PC-9 (cell line): ENCODE measurements at places on chromosomes 12 and 14. TPM values are rescaled to one million over a fixed set of nuclear protein-coding genes. Genes with fewer than 3 reads are reported as not detected.

Gene BMP4
- 62.4 and 63.5 TPM in 2 replicates for total RNA-seq

Gene OR4K2
- not detected in 2 replicates for total RNA-seq

Gene MTA1
- 124 and 147 TPM in 2 replicates for total RNA-seq

Gene GPR162
- total RNA-seq: 2.4 and 3.8 TPM in 2 replicates

Gene EEA1
- 10.1 and 15.7 TPM in 2 replicates for total RNA-seq

DNA sequence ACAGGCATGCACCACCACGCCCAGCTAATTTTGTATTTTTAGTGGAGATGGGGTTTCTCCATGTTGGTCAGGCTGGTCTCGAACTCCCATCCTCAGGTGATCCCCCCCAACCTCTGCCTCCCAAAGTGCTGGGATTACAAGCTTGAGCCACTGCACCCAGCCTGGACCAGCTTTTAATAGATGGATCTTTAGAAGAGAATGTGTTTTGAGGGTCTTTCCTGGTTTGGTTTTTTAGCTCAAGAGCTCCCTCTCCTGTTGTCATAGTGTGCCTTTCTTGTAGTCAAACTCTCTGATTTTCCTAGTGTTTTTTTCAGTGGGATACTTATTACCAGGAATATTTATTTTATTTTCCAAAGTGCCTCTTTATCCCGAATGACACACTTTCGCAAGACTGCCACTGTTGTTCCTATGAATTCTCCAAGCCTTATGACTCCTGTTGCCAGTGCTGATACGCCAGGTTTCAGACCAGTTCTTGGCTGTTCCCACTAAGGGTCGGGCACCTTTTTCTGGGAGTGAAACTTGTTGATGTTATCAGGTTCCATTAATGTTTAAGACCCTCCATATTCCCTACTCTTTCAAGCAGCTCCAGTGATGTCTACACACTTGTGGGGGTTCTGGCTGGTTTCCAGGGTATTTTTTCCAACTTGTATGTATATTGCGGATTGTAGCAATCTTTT is 31.5 kb upstream of the LIMA1 start:
- H3K4me1 ChIP-seq: peaks cover 11% of the 10 kb centered on the region
- peak; percentile 17 for DNase-seq
- H3K27me3 ChIP-seq: no peaks in the 10 kb centered on the region
- no peak overlapping the region for H3K4me3 ChIP-seq
- H3K27ac ChIP-seq: no peak overlapping the region
- no peaks in the 10 kb centered on the region for H3K36me3 ChIP-seq

GRCh38 chr14:45721472-45721871 is 468.5 kb upstream of the MIS18BP1 start:
- no peak for DNase-seq
- H3K36me3 ChIP-seq: no peaks in the 10 kb centered on the region
- no peak overlapping the region for H3K27ac ChIP-seq
- H3K4me1 ChIP-seq: no peaks in the 10 kb centered on the region

DNA sequence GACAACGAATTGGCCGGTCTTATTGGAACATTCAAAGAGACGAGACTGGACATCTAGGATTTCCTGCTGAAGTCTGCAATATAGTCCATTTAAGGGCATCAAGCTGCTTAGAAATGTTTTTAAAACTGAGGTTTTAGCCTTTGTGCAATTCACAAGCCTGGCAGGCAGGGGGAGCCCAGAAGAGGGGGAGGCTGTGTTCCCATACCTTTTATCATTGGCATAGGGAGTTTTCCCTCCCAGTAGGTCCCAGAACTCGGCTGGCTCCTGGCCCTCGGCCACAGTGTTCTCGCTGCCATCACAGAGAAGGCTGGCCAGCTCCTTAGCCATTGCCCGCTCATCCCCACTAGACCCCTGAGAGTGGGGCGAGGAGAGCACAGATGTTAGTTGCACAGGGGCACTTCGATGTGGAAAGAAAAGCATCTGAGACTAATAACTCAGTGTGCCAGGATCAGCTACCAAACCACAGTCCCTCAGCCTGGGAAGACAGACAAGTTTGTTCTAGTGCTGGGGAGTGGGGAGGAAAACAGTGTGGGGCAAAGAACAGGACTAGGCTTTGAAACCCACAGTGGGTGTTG is 15.1 kb downstream of the AVIL start:
- no peak overlapping the region for H3K4me3 ChIP-seq
- H3K27ac ChIP-seq: no peak overlapping the region
- no peaks in the 10 kb centered on the region for H3K4me1 ChIP-seq
- DNase-seq: no peak
- no peaks in the 10 kb centered on the region for H3K27me3 ChIP-seq
- H3K36me3 ChIP-seq: no peaks in the 10 kb centered on the region

DNA sequence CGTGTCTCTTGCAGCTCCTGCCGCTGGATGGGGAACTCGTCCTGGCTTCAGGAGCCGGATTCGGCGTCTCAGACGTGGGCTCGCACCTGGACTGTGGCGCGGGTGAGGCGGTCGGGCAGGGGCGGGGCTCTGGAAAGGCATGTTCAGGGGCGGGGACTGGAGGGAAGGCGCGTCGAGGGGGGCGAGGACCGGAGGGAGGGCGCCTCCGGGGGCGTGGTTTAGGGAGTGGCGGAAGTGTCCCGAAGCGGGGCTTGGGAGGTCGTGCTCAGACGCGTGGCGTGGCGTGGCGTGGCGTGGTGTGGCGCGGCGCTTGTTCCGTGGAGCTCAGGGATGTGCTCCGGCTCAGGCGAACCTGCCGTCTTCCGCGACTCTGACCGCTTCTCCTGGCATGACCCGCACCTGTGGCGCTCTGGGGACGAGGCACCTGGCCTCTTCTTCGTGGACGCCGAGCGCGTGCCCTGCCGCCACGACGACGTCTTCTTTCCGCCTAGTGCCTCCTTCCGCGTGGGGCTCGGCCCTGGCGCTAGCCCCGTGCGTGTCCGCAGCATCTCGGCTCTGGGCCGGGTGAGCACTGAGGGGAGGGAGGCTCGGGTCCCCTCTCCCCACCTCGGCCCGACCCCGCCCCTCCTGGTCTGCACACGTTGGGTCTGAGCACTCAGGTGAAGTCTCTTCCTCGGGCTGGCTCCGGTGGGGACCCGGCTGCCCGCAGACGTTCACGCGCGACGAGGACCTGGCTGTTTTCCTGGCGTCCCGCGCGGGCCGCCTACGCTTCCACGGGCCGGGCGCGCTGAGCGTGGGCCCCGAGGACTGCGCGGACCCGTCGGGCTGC is 6.2 kb downstream of the AMN start:
- H3K27me3 ChIP-seq: no peaks in the 10 kb centered on the region

- no peaks in the 10 kb centered on the region for H3K27me3 ChIP-seq
- H3K27ac ChIP-seq: no peak overlapping the region
- no peak for DNase-seq
Measured at GRCh38 chr12:65319688-65320200, 41.3 kb downstream of the MSRB3 start.

- H3K27me3 ChIP-seq: no peaks in the 10 kb centered on the region
- H3K4me3 ChIP-seq: no peak overlapping the region
- H3K27ac ChIP-seq: peak overlapping the region; percentile 64
- H3K4me1 ChIP-seq: peaks cover 78% of the 10 kb centered on the region
- DNase-seq: peak; percentile 40
Measured at GRCh38 chr12:53798575-53798974, 46.8 kb upstream of the CISTR start.
